Panc1 (cell line): ENCODE measurements at places on chromosomes 12 and 14. TPM values are rescaled to one million over a fixed set of nuclear protein-coding genes. Genes with fewer than 3 reads are reported as not detected.

The DCTN2 gene
- total RNA-seq = 97.6 TPM

The RNASE12 gene
- not detected for total RNA-seq

The NUAK1 gene
- 50.3 TPM for total RNA-seq

The RPGRIP1 gene
- total RNA-seq = 0.28 TPM

The PEBP1 gene
- 168 TPM for total RNA-seq

The C12orf56 gene
- total RNA-seq = 2.8 TPM

The TRMT61A gene
- total RNA-seq = 22.9 TPM

The NGB gene
- total RNA-seq = not detected

The CFAP251 gene
- 4.2 TPM for total RNA-seq

The KCNMB4 gene
- total RNA-seq = 0.13 TPM

The PTPRB gene
- 0.33 TPM for total RNA-seq

The IGF1 gene
- total RNA-seq = not detected

The ATL1 gene
- total RNA-seq = 1.5 TPM
